Epithelial cell of umbilical artery (primary cell): ENCODE measurements at places on chromosomes 12 and 14. TPM values are rescaled to one million over a fixed set of nuclear protein-coding genes. Genes with fewer than 3 reads are reported as not detected.

KRT1 gene
- not detected in 2 replicates for total RNA-seq

RND1 gene
- 1.6 and 2.1 TPM in 2 replicates for total RNA-seq

ARHGAP9 gene
- total RNA-seq: not detected in 2 replicates

KRT6B gene
- total RNA-seq: not detected in 2 replicates

ZNF839 gene
- total RNA-seq: 6.8 and 11.4 TPM in 2 replicates

RAB15 gene
- total RNA-seq: 6.2 and 7.9 TPM in 2 replicates

KRT3 gene
- not detected in 2 replicates for total RNA-seq

RAN gene
- 593 and 1,314 TPM in 2 replicates for total RNA-seq

P2RX7 gene
- total RNA-seq: 0.65 and 1.7 TPM in 2 replicates

KRT72 gene
- total RNA-seq: not detected in 2 replicates

SCFD1 gene
- total RNA-seq: 68.5 and 79.9 TPM in 2 replicates

MYH6 gene
- total RNA-seq: not detected in 2 replicates

KLRC4 gene
- not detected in 2 replicates for total RNA-seq

AP1G2 gene
- 7.1 and 14.1 TPM in 2 replicates for total RNA-seq

LPAR5 gene
- total RNA-seq: not detected in 2 replicates

PPP1R36 gene
- total RNA-seq: 0.32 and 0.61 TPM in 2 replicates

GLI1 gene
- not detected in 2 replicates for total RNA-seq

HOXC10 gene
- not detected in 2 replicates for total RNA-seq

PPP2R5C gene
- total RNA-seq: 58.2 and 67.2 TPM in 2 replicates

CLECL1 gene
- not detected in 2 replicates for total RNA-seq

CDKN3 gene
- total RNA-seq: 58.5 and 90.7 TPM in 2 replicates

SIX1 gene
- 0.46 and 0.97 TPM in 2 replicates for total RNA-seq

ESRRB gene
- total RNA-seq: not detected in 2 replicates

SLIRP gene
- total RNA-seq: 246 and 297 TPM in 2 replicates

LHX5 gene
- total RNA-seq: not detected in 2 replicates

DUSP6 gene
- total RNA-seq: 214 and 503 TPM in 2 replicates

PTCSC3 gene
- not detected in 2 replicates for total RNA-seq
